Fibroblast of lung (primary cell): ENCODE measurements at places on chromosomes 3 and 15.

- H3K36me3 ChIP-seq: peaks cover 9% of the 10 kb centered on the region
- H3K27ac ChIP-seq: peak overlapping the region; percentile 60
- H3K4me1 ChIP-seq: peaks cover 12% of the 10 kb centered on the region
- H3K4me3 ChIP-seq: peak overlapping the region; percentile 97
- DNase-seq: no peak
Observed at GRCh38 chr15:73996939-73997338, 2.4 kb downstream of the PML start.

GRCh38 chr15:40302288-40302886 lies 5.3 kb downstream of the PLCB2 start:
- peaks cover 23% of the 10 kb centered on the region for H3K27me3 ChIP-seq
- no peaks in the 10 kb centered on the region for H3K36me3 ChIP-seq
- no peaks in the 10 kb centered on the region for H3K4me1 ChIP-seq
- H3K4me3 ChIP-seq: no peak overlapping the region
- DNase-seq: no peak

- H3K4me3 ChIP-seq: no peak overlapping the region
- peaks cover 28% of the 10 kb centered on the region for H3K36me3 ChIP-seq
- no peaks in the 10 kb centered on the region for H3K27me3 ChIP-seq
- H3K4me1 ChIP-seq: peaks cover 6% of the 10 kb centered on the region
- H3K27ac ChIP-seq: no peak overlapping the region
- DNase-seq: peak; percentile 67
Observed at GRCh38 chr15:74901612-74902063, 5.0 kb downstream of the FAM219B start.

DNA sequence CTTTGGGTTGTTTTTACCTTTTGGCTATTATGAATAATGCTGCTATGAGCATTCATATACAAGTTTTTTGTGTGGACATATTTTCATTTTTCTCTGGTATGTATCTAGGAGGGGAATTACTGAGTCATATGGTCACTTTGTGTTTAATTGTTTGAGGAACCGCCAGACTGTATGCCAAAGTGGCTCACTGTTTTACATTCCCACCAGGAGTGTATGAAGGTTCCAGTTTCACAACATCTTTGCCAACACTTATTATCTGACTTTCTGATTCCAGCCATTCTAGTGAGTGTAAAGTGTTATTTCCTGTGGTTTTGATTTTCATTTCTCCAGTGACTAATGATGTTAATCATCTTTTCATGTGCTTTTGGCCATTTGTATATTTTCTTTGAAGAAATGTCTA lies 51.8 kb downstream of the CMTM7 start:
- H3K4me1 ChIP-seq: no peaks in the 10 kb centered on the region
- no peak overlapping the region for H3K27ac ChIP-seq
- H3K27me3 ChIP-seq: no peaks in the 10 kb centered on the region
- H3K36me3 ChIP-seq: no peaks in the 10 kb centered on the region

- no peak for DNase-seq
- no peak overlapping the region for H3K4me3 ChIP-seq
- no peaks in the 10 kb centered on the region for H3K36me3 ChIP-seq
- H3K4me1 ChIP-seq: no peaks in the 10 kb centered on the region
Observed at GRCh38 chr15:57393061-57393460, 16.8 kb downstream of the CGNL1 start.

DNA sequence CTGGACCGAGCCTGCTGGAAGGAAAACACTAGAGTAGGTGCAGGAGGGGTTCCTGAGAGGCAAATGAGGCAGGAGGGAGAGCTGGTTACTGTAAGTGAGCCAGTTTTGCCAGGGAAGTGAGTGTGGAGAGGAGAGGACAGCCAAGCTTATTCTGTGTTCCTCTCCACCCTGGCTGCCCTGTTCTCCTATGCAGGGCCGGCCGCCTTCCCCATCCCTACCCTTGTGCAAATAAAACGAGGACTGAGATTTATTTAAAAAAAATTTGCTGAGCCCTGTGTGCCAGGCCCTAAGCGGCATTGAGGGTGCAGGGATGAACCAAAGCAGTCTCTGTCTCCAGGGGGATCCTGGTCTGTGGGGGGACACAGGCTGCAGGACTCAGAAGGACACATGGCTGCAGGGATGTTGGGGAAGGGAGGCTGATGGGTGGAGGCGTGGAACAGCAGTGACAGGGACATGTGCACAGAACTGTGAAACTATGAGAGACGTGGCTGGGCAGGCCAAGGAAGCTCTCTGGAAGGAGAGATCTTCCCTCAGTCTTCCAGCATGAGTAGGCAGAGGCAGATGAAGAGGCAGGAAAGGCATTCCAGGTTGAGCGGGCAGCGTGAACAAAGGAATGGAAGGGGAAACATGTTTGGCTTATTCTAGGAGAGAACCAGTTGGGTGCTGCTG lies 12.1 kb downstream of the CORO2B start:
- no peak overlapping the region for H3K27ac ChIP-seq
- H3K4me1 ChIP-seq: peaks cover 37% of the 10 kb centered on the region
- no peak overlapping the region for H3K4me3 ChIP-seq
- DNase-seq: no peak
- H3K36me3 ChIP-seq: no peaks in the 10 kb centered on the region

DNA sequence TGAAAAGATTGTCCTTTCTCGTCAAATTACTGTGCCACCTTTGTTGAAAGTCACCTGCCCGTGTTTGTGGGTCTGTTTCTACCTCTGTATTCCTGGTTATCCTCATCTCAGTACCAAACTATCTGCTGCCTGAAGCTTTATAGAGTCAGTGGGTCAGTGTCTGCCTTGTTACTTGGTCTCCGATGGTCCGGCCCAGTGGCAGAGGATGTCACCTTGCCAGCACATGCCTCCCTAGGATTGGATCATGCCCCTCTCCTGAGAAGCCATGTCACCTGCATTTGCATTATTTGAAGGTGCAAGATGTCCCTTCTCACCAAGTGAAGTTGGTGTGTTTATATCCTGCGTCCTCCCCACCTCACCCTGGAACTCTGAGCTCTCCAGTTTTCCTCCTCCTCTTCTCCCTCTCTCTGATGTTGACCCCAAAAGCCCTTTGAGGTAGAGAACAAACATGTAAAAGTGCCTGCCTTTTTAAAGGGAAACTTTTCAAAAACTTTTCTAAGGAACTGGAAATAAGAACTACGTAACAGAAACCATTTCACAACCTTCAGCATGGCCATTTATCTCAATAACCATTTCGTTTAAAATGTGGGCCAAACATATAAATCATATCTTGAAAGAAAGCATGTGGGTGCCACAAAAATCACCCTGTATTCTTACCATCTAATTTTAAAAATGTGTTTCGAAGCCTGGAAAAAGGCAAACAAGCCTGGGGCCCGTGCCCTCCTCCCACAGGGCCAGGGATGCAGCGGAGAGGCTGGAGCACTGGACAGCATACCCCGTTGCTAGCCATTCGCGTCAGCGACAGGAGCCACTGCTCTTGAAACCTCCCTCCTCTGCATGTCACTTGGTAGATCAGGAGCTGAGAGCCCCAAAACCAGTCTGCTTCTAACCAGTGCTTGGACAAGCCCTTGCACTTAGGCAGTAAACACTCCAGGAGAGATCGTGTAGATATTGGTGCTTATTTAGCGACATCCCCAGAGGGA lies 102.1 kb downstream of the VGLL4 start:
- DNase-seq: no peak
- no peak overlapping the region for H3K27ac ChIP-seq
- no peaks in the 10 kb centered on the region for H3K36me3 ChIP-seq
- no peak overlapping the region for H3K4me3 ChIP-seq

DNA sequence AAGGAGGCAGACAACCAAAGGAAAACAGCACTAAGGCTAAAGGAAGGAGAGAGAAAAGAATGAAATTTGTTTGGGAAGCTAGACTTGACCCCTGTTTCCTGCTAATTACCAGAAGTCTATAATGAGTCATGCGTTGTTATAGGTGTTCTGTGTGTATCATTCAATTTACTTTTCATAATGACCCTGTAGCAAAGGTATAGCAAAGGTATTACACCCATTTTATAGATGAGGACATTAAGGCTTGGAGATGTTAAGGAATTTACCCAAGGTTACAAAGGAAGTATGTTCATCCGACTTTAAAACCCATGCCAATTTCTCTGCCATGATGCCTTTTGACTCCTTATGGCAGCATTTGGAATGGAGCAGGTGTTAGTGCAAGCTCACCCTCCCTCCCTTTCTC lies 54.9 kb downstream of the RAP2B start:
- H3K27me3 ChIP-seq: no peaks in the 10 kb centered on the region
